Mesangial cell (primary cell): ENCODE measurements at places on chromosomes 6 and 20. TPM values are rescaled to one million over a fixed set of nuclear protein-coding genes. Genes with fewer than 3 reads are reported as not detected.

Gene SOX4
- 31.0 and 137 TPM in 2 replicates for total RNA-seq

Gene PACRG
- total RNA-seq, result under 0.01 and 2.4 TPM in 2 replicates

Gene OOEP
- not detected in 2 replicates for total RNA-seq

Gene CAGE1
- total RNA-seq, result not detected in 2 replicates

Gene OTOR
- total RNA-seq, result not detected in 2 replicates

Gene IMPG1
- total RNA-seq, result not detected in 2 replicates

Gene HLA-DRB1
- total RNA-seq, result 0.16 and 0.38 TPM in 2 replicates

Gene VWA7
- total RNA-seq, result 0.81 and 9.8 TPM in 2 replicates

Gene LAMA4
- 2.8 and 8.5 TPM in 2 replicates for total RNA-seq

Gene MYH7B
- total RNA-seq, result under 0.01 and 0.76 TPM in 2 replicates

Gene SAMD3
- 0.25 and 0.33 TPM in 2 replicates for total RNA-seq

Gene OLIG3
- total RNA-seq, result not detected in 2 replicates

Gene TSBP1
- not detected in 2 replicates for total RNA-seq

Gene SIRPD
- not detected in 2 replicates for total RNA-seq

Gene TRIM15
- not detected in 2 replicates for total RNA-seq

Gene APOM
- 2.8 and 5.2 TPM in 2 replicates for total RNA-seq

Gene MEP1A
- not detected in 2 replicates for total RNA-seq

Gene ZSCAN31
- 2.1 and 2.9 TPM in 2 replicates for total RNA-seq

Gene RAD21L1
- not detected in 2 replicates for total RNA-seq

Gene C20orf96
- total RNA-seq, result 2.3 and 6.0 TPM in 2 replicates

Gene SLC16A10
- 1.9 and 2.8 TPM in 2 replicates for total RNA-seq

Gene INSM1
- not detected in 2 replicates for total RNA-seq

Gene TRPC4AP
- 88.5 and 94.4 TPM in 2 replicates for total RNA-seq

Gene ASXL1
- total RNA-seq, result 24.8 and 32.7 TPM in 2 replicates

Gene LRRN4
- 198 and 224 TPM in 2 replicates for total RNA-seq

Gene FAM162B
- total RNA-seq, result not detected in 2 replicates

Gene FKBP1C
- 0.13 and 0.33 TPM in 2 replicates for total RNA-seq

Gene RAET1L
- total RNA-seq, result 0.25 and 0.65 TPM in 2 replicates

Gene CCN6
- 0.33 TPM in 1 of 2 replicates, not detected in the other for total RNA-seq

Gene ADGRB3
- total RNA-seq, result 0.33 and 1.4 TPM in 2 replicates

Gene SPACA1
- total RNA-seq, result not detected in 2 replicates

Gene NMBR
- total RNA-seq, result 0.25 and 0.33 TPM in 2 replicates

Gene MUC22
- not detected in 2 replicates for total RNA-seq

Gene CD83
- 1.1 and 2.6 TPM in 2 replicates for total RNA-seq

Gene COX4I2
- total RNA-seq, result 0.98 TPM in 1 of 2 replicates, not detected in the other

Gene OR12D3
- total RNA-seq, result not detected in 2 replicates

Gene FAM217A
- not detected in 2 replicates for total RNA-seq

Gene TRIM40
- not detected in 2 replicates for total RNA-seq

Gene EGFL8
- 2.3 and 8.9 TPM in 2 replicates for total RNA-seq

Gene ROMO1
- 239 and 471 TPM in 2 replicates for total RNA-seq
